Left renal pelvis (tissue), 4 donors: ENCODE measurements at places on chromosomes 7 and 10.

DNA sequence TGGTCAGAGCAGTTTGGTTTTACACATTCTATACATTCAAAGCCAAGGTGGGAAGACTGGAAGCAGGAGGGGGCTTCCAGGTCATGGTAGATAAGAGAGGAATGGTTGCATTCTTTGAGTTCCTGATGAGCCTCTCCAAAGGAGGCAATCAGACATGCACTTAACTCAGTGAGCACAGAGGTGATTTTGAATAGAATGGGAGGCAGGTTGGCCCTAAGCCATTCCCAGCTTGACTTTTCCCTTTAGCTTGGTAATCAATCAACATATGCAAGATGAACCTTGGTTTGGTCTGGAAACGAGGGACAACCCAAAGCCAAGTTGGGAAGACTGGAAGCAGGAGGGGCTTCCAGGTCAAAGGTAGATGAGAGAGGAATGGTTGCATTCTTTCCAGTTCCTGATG, 31.4 kb downstream of the TCERG1L start:
- no peak for DNase-seq

GRCh38 chr10:1564791-1565190, 172.5 kb downstream of the ADARB2 start:
- DNase-seq: no peak

GRCh38 chr7:1533255-1533546, 2.7 kb downstream of the MAFK start:
- no peak for DNase-seq

GRCh38 chr10:124149189-124150042, 56.0 kb upstream of the CHST15 start:
- no peak for DNase-seq

DNA sequence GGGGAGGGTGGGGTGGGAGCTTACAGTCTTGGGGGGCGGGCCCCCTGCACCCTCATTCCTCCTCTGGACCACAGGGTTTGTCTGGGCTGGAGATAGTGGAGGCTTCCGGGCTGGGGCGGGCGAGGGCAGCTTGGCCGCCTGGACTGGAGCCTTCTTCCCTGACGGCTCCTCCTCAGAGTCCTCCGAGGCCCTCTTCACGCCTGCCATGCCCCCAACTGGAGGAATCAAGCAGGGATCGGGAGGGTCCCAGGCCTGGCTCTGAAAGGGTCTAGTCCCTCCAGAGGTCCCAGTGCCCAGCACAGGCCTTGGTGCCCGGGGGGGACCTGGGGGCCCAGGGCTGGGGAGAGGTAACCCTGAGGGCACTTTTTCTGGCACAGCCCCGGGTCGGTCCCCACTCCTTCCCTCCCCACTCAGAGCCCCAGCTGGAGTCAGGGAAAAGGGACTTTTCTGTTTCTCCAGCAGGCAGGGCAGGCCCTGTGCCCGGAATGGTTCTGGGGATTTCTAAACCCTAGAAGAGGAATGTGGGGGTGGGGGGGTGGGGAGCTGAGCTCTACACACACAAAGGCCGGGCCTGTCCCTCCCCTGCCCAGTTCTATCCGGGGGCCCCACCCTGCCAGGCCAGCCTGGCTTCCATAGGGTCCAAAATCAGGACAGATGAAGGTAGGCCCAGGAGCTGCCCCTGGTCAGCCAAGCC, 11.6 kb downstream of the MICALL2 start:
- DNase-seq: no peak

- DNase-seq: no peak
Measured at GRCh38 chr7:69617364-69617763, 19.1 kb downstream of the AUTS2 start.

DNA sequence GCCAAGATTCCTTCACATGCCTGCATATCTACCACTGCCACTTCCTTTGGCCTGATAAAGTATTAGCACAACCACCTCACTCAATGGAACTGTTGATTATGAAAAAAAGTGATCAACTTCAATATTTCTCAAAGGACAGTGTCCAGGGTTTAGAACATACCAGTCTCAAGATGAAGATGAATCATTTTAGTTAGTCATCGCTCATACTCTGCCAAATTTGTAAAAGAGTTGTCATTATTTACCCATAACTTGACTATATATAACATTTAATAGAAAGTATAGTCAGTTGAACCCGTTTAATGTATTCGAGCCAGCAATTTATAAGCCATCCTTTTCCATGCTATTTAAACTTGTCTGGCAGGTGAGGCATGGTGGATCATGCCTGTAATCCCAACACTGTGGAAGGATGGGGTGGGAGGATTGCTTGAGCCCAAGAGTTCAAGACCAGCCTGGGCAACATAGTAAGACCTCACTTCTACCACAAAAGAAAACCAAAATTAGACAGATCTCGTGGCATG, 33.2 kb downstream of the SPAM1 start:
- no peak for DNase-seq

DNA sequence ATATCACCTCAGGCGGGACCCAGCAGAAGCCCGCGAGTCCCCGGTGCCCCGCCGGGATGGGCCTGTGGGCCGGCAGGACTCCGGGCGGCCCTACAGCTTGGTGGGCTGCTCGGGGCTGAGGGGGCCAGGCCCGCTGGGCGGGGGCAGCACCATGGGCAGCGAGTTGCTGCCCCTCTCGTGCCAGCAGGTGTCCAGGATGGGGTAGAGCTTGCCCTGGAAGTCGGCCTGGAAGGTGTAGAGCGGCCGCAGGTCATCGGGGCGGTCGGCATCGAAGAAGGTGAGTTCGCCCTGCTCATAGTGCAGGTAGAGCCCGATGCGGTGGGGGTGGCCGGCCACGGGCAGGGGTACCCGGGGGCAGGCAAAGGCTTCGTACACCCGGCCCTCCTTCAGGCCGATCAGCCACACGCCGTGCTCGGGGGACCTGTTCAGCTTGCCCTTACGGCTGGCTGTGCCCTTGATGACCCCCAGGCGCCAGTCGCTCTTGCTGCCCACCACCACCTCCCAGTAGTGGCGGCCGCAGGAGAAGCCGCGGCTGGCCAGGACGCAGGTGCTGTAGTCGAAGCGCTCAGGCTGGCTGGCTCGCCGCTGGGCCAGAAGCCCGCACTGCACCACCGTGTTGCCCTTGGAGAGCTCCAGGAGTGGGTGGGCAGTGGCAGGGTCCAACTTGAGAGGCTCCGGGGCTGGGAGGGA, 4.3 kb upstream of the NSUN5 start:
- DNase-seq: no peak

GRCh38 chr10:50416181-50416824, 165.0 kb upstream of the ASAH2 start:
- no peak for DNase-seq

GRCh38 chr10:75295868-75296441, 60.2 kb upstream of the COMTD1 start:
- DNase-seq: no peak

GRCh38 chr10:32153931-32154330, 97.7 kb upstream of the KIF5B start:
- no peak for DNase-seq

DNA sequence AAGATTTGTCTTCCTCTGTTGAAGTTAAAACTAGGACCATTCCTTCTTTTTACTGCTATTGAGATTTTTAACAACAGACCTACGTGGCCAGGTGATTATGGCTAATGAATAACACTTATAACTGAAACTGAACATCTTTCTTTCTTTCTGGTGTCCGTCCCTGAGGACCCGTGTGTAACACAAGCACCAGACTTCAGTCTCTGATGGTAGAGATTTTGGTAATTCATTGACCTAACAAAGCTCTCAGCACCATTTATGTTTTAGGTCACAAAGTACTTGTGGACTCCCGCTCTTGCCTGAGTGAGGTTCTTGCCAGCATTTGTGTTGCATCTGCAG, 40.4 kb upstream of the TMEM229A start:
- no peak for DNase-seq

DNA sequence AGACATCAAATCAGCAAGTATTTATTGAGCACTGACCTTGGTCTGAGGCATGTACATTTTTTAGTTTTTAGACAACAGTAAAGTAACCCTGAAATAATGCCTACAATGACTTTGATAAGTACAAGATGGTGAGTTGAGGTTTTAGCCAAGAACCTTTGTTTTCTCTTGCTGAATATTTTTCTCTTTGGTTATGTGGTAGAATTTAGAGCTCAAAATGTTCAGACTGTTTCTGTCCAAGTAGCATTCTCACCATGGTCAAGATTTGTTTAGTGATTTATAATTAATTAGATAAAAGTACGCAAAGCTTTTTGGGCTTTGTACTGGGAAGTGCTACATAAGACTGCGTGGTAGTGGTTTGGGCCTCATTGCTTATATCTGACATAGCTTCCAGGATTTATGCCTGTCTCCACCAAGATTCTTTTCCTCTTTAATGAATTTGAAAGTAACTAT, 102.4 kb downstream of the KAT6B start:
- no peak for DNase-seq

GRCh38 chr7:17912536-17913235, 27.6 kb downstream of the SNX13 start:
- no peak for DNase-seq

- DNase-seq: no peak
Measured at GRCh38 chr10:65350611-65351010, 1575.2 kb upstream of the LRRTM3 start.

DNA sequence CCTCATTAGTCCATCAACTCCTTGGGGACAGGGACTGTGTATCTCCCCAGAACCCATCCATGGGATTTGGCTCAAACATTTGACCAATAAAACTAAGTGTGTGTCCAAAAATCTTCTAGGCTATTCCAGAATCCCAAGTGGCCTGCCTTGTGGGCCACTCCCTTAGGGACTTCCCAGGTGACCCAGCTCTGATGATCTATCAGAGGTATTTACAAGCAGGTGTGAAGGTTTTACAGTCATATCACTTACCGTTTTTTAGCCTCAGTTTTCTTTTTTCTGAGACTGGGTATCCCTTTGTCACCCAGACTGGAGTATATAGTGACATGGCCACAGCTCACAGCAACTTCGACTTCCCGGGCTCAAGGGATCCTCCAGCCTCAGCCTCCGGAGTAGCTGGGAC, 64.4 kb downstream of the PIP4K2A start:
- DNase-seq: no peak

DNA sequence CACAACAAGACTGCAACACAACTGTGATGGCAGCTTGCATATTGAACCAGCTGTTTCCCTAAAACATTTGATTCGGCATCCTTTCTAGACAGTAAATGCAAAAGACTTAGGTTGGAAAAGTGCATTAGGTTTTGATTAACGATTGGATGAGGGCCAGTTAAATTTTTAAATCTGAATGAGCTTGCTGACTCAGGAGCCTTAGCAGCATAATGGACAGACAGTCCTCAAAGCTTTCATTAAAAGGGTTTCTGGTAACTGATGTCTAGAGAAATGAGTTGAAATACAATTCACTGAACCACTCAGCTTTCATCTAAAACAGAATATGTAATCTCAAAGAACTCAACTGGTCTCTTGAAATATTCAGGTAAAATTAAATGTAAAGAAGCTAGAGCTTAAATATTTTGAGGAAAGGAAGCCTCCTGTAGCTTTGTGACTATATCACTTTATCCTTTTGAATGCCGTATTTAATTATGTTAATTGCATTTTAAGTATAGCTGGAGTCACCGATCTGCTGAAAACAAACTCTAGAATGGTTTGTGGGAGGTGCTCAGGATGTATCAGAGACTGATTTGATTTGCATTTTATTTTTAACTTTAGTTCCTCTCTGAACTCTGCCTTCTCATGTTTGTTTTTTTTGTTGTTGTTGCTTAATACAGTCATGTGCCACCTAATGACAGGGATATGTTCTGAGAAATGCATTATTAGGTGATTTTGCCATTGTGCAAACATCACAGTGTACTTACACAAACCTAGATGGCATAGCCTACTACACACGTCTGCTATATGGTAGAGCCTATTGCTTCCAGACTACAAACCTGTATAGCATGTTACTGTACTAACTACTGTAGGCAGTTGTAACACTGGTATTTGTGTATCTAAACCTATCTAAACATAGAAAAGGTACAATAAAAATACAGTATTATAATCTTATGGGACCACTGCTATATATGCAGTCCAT, 29.2 kb upstream of the ATRNL1 start:
- DNase-seq: no peak

DNA sequence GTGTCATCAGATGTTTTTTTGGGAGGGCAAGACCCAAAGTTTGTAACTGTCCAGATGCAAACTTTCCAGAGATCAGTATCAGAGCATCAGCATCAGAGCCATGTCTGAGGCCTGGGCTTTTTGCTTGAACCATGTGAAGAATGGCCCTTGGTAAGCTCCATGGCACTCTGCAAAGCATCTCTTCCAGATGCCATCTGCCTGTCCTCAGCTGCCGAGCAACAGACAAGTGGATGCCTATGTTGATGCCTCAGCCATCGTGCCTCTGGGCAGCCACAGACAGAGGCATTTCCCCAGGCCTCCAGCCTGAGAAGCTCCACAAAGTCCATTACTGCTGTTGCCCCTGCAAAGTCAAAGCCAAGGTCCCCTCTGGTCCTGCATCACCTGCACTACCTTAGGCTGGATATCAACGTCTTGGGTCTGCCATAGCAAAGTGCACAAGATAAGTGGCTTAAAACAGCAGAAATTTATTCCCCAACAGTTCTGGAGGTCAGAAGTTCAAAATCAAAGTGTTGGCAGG, 670.2 kb upstream of the MKI67 start:
- no peak for DNase-seq

GRCh38 chr7:158760936-158761335, 56.3 kb upstream of the NCAPG2 start:
- DNase-seq: no peak

GRCh38 chr7:102258749-102259107, 27.9 kb upstream of the SH2B2 start:
- DNase-seq: no peak

DNA sequence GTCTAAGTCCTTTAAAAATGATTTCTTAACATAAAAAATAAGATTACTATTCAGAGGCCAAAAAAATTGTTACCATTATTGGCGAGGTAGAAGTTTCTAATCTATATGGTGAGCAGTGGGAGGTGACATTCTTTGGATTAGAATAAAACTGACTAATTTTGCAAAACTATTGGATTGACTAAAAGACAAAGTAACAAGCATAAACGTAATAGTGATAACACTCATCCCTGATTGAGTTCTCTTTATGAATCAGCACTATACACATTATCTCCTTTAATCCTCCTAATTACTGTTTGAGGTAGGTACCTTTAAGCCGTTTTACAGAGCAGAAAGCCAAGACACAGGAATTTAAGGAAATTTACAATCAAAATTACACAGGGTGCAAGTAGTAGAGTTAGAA, 139.2 kb upstream of the NRP1 start:
- DNase-seq: no peak

DNA sequence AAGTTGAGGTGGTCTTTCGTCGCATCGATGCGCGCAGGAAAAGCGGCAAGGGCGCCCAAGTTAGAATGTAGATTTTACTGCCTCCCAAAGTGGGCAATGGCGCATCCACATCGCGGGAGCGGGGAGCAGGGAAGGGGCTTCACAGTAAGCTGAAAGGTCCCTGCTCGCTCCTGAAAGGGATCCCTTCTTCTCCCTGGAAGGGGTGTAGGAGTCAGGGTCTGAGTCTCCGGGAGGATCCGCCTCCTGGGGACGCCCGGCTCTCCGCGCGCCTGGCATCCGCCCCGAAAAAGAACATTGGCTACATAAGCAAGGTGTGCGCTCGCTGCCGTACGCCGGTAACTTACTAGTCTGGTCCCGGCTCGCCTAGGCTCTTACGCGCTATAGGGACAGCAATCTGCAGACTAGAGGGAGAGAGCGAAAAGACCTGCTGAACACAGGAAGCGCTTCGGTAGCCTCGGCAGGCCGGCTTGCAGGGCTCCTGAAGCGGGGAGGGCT, 804 bp downstream of the UNC5B start:
- no peak for DNase-seq

GRCh38 chr10:88954458-88955083, 2.0 kb upstream of the ACTA2 start:
- DNase-seq: no peak

- DNase-seq: no peak
Measured at GRCh38 chr7:44791278-44792219, 4.9 kb upstream of the PPIA start.

- no peak for DNase-seq
Measured at GRCh38 chr7:107064255-107064654, 19.8 kb downstream of the PRKAR2B start.
